ENCODE measurements at places on chromosomes 4 and X.

DNA sequence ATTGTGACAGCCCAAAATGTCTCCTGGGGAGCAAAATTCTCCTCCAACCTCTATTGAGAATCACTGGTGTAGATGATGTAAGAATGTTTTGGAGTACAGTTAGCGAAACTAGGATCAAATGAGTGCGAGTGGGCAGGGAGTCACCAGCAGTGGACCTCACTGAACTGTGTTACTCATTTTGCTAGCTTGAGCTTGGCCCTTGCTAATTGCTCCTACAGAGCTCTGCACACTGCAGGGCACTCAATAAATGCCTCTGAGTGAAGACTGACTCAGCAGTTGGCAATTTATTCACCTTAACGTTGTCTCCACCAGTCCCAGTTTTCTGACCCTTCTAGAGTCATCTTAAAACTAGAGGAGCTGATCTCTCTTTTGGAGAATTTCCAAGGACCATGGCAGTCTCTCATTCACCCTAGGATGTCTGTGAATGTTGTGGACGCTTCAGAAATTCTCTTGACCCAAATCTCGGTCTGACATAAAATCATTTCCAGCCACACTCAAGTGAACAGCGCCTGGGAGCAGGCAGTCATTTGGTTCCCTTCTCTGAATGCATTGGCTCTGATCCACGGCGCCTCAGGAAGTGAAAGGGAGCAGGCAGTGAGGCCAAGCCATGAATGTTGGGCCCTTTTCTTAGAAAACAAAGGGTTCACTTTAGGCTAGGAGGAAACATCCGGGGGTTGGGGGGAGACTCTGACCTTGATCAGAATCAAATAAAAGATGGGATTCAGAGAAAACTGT, 148.1 kb downstream of the NWD2 start:
- DNase-seq, result no peak

- no peak for DNase-seq
These were observed 149.9 kb upstream of the SLIT2 start for GRCh38 chr4:20101831-20102230.

DNA sequence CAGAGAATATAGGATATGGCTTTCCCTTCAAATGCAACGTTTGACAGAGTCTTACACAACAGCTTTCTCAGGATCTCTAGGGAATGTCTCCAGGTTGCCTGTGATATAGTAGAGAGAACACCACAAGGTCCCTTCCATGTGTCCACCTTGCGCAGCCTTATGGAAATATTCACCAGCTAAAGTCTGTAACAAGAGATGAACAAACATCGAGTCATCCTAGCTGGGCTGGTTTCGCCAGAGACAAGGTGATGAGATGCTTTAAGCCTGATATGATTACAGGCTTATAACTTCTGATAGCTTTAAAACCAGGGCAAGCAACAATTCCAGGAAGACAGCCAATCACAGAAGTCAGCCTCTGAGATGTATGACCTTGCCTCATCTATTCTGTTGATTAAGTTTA, 83.8 kb downstream of the SEL1L3 start:
- DNase-seq, result no peak

- no peak for DNase-seq
These were observed 583.1 kb downstream of the INPP4B start for GRCh38 chr4:142262956-142263355.

GRCh38 chrX:112832481-112833095, 8.0 kb downstream of the AMOT start:
- DNase-seq, result peak; percentile 75

DNA sequence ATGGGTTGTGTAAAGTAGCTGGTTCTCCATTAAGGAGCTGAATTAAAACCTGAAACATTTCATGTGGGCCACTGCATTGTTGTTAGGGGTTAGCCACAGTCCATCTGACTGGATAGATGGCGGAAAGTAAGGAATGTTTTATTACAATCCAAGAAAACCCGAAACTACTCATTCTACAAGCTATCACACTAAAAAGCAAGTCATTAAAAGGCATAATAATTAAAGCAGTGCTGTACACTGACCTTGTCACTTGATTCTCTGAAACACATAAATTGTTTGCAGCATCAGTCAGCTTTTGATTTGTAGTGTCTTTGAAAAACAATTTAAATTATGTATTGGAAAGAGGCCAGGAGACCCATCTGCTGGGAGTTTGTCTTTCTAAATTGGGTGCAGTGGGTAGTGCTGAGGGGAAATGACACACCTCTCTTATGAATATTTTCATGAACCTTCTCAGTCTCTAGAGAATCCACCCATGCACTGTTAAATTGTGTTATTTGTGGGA, 75.7 kb upstream of the ANK2 start:
- peak; percentile 25 for DNase-seq

- DNase-seq, result peak; percentile 26
These were observed 271.0 kb downstream of the AFF2 start for GRCh38 chrX:148771440-148771839.

DNA sequence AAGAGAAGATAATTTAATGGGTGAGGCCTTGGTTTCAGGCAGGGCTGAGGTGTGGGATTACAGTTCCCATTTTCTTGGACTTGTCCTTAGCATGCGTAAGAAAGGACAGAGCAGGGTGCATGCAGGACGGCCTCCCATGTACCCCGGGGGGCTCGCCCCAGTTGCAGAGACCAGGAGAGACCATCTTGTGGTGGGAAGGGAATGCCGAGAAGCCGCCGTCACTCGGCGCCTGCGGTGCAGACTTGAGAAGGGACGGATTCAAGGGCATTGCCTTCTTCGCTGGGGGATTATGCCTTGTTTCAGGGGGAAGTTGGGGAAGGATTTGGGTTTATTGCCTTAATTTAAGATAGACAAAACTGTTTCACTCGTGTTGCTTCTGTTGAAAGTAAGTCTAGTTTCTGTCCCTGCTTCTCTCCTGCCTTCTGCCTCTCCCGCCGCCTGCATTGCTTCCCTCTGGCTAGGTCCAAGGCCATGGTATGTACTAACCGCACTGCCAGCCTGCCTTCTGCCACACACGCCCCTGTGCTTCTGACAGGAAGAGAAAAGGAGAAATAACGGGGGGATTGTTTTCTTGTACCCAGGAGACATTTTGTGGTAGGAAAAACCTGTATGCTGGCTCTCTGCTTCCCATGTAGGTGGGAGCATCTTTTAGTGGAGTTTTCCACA, 175.9 kb downstream of the DCLK2 start:
- no peak for DNase-seq

- no peak for DNase-seq
These were observed 381.7 kb downstream of the STPG2 start for GRCh38 chr4:97761445-97762114.

GRCh38 chrX:70175338-70175737, 1.9 kb upstream of the DGAT2L6 start:
- DNase-seq, result no peak

- peak; percentile 5 for DNase-seq
These were observed 276.5 kb downstream of the PPP4R3C start for GRCh38 chrX:27186671-27187070.

GRCh38 chrX:118644378-118644777, 83.0 kb upstream of the IL13RA1 start:
- no peak for DNase-seq

GRCh38 chrX:151954730-151955129, 19.7 kb downstream of the GABRE start:
- DNase-seq, result no peak

- no peak for DNase-seq
These were observed 4.4 kb downstream of the RTL5 start for GRCh38 chrX:72127332-72127731.

DNA sequence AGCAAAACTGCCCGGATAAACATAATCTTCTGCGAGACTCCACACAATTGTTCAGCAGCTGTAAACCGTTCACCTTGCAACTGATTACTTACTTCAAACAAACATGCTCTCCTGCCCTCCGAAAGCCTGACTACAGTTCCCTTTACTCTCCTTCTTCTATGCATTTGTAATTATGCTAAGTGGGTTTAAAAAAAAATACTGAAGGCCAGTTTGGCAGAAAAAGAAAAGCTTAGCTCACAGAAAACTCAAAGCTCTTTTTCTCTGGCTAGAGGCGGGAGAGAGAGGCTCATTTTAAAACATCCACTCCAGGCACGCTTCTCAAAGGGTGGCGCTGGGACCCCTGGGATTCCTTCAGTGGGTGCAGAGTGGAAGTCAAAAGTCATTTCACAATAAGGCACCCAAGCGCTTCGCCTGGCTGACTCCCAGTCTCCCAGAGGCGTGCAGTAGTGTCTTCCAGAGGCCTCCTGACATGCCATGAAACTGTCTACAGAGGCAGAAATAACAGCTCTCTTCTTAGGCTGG, 1.9 kb downstream of the DHRSX start:
- DNase-seq, result no peak

- DNase-seq, result no peak
These were observed 75.0 kb downstream of the NAF1 start for GRCh38 chr4:163091685-163092034.
